ENCODE measurements at places on chromosomes 3 and 15.

- DNase-seq, result no peak
Measured at GRCh38 chr3:128505771-128506170, 12.8 kb upstream of the GATA2 start.

- DNase-seq, result no peak
Measured at GRCh38 chr3:189936201-189936945, 184.3 kb downstream of the P3H2 start.

- DNase-seq, result no peak
Measured at GRCh38 chr15:100901702-100902435, 17.3 kb upstream of the LRRK1 start.

GRCh38 chr3:195441476-195441991 lies 1.3 kb downstream of the ACAP2 start:
- no peak for DNase-seq

DNA sequence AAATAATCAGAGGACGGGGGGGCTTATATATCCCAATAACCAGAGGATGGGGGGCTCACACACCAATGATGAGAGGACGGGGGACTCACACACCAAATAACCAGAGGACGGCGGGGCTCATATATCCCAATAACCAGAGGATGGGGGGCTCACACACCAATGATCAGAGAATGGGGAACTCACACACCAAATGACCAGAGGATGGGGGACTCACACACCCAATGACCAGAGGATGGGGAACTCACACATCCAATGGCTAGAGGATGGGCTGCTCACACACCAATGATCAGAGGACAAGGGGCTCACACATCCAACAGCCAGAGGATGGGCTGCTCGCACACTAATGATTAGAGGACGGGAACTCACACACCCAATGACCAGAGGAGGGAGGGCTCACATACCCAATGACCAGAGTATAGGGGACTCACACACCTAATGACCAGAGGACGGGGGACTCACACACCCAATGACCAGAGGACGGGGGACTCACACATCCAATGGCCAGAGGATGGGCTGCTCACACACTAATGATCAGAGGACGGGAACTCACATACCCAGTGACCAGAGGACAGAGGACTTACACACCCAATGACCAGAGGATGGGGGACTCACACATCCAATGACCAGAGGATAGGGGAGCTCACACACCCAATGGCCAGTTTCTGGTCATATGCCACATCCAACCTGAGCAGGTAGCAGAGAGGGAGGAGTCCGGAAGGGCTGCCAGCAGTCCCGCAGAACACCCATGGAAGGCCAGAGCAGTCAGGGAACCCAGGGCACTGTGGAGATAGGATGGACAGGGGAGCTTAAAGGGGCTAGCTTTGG lies 10.6 kb downstream of the RAB6B start:
- no peak for DNase-seq

DNA sequence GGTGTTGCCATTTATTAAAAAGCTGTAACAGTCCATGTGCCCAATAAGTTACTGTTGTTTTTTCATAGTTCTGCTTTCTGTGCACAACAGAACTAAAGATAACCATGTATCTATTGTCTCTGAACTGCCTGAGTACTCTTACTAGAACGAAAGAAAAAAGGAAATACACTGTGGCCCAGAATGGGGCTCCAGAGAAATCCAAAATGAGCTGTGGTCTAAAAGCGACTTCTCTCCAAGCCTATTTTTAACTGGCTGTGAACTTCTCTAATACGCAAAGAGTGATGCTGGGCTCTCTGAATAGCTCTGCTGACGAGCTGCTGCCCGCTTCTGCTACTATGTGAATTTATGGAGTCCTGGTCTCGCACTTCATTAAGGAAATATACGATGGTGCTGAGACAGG lies 56.2 kb upstream of the LPP start:
- no peak for DNase-seq

DNA sequence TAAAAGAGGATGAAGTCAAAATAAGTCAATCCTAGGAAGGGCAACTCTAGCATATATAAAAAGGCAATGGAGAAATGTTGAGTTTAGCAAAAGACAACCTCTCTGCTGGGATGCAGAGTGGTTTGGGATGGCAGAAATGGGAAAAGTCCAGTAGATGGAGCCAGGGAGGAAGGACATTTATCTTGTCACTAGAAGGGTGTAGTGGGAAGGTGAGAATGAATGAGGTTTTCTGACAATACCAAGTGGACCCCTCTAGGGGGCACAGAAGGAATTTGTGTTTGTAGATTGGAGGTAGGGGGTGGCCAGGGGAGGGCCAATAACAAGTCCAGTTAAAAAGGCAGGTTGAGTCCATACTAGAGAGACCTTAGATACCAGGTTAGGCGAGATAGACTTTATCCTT lies 80.0 kb downstream of the THSD4 start:
- no peak for DNase-seq

GRCh38 chr3:141308588-141309218 lies 59.6 kb upstream of the ZBTB38 start:
- DNase-seq, result no peak

GRCh38 chr3:151560738-151561137 lies 99.9 kb upstream of the IGSF10 start:
- DNase-seq, result no peak

- no peak for DNase-seq
Measured at GRCh38 chr3:66428733-66429132, 72.1 kb downstream of the LRIG1 start.
